Thymus (tissue), 14 donors: ENCODE measurements at places on chromosomes 6 and 20.

DNA sequence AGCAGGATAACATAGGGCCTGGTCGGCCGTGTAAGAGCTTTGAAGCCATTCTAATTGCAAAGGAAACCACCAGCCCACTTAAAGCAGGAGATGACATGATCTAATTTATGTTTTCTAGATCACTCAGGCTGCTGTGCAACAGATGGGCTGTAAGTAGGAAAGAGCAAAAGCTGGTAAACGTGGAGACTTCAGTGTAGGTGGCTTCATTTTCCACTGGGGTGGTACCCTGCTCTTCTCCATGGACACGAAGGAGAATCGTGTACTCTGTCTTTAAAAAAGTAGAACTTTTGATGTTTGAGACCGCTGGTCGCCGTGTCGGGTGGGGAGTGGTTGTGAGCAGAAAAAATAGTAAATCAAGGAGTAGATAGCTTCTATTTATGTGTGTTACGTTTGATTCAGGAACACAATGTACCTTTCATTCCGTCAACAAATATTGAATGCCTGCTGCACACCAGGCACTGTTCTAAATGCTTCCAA lies 6.4 kb downstream of the CASS4 start:
- DNase-seq, result no peak

DNA sequence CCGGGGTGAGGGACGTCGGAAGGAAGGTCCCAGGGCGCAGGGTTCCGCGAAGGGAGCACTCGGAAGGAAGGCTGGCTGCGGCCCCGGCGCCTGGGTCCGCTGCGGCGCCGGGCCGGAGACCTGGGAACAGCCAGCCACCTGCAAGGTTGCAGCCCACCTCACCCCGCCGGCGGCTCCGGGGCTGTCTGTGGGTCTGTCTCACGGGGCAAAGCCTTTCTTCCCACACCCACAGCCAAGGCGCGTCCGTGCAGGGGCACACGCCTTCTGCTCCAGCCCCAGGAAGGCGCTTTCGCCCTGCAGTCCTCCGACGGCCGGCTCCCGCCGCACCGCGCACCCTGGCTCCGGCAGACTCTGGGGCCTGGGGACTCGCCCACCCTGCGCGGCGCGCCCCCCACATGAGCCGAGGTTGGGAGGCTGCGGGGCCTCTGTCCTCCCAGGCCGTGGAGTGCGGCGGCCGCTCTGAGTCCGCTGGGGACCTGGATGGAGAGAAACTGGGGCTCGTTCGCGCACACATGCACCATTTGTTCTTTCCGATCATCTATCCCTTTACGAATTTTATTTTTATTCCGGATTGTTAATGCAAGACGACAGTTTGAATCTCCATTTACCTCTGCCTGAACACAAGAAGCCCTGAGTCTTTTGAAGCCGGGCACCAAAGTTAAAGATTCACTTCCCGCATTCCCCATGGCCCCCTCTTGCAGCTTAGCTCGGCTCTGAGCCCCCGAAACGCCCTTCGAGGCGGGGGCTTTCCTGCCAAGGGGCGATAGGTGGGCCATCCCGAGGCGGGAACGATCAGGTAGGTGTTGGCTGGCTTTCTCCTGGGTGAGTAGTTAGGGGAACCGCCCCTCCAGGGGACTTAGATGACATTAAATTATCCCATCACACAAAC lies 4.5 kb upstream of the FOXC1 start:
- DNase-seq, result no peak

GRCh38 chr6:41344876-41345275 lies 9.5 kb downstream of the NCR2 start:
- DNase-seq, result peak; percentile 81

- no peak for DNase-seq
Observed at GRCh38 chr6:41208439-41209106, 7.6 kb upstream of the TREML2 start.

DNA sequence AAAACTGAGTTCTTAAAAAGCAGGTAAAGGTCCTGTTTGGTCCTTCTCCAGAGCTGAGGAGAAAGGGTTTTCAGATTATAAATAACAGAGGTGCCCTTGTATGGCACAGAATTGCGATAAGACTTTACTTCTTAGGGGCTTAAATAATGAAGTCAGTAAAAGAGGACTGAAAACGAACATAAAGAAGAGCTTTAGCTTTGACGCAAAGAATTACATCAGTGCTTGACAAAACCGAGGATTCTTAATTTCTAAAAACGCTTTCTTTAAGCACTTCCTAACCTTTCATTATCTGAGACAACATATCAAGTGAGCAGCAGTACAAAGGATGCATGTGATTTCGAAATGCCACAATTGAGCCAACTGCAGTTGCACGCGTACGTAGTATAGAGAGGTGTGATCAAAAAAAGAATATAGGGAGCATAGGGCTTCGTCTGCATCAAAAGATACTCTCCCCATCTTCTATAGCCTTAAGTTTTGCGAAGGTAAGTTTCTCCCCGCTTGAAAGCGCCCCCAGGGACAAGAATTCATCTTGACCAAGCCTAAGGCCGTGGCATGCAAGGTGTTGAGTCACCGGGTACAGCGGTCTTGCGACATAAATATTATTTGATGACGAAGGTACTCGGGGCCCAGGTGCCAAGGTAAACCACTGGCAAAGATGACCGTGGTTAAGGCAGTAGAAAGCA lies 778 bp upstream of the LOC128125822 start:
- DNase-seq, result no peak

GRCh38 chr6:47137073-47137472 lies 94.9 kb upstream of the ADGRF1 start:
- DNase-seq, result no peak

GRCh38 chr6:121748850-121749249 lies 313.4 kb downstream of the GJA1 start:
- DNase-seq, result no peak

GRCh38 chr6:63236398-63236817 lies 25.1 kb downstream of the FKBP1C start:
- DNase-seq, result no peak

GRCh38 chr6:160679402-160679769 lies 15.3 kb upstream of the LPA start:
- no peak for DNase-seq

DNA sequence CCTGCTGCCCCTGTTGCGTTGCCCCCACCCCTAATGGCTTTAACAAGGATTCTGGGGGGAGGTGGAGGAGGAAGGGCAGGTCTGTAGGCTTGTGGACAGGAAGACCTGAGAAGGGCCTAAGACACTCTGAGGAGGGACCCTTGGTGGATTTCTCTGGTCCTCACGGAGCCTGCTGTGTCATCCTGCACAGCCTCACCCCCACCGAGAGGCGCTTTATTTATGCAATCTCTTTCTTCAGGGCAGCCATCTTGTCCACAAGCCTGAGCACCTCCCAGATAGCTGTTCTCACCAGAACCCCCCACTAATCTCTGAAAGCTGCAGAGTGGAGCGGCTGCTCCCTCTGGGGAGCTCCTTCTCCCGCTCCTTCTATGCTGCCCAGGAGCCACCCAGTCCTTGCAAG lies 59.3 kb upstream of the MLN start:
- no peak for DNase-seq

GRCh38 chr6:151498327-151498726 lies 4.5 kb downstream of the CCDC170 start:
- DNase-seq, result no peak

GRCh38 chr6:69044534-69044933 lies 409.5 kb downstream of the ADGRB3 start:
- DNase-seq, result no peak

- no peak for DNase-seq
Observed at GRCh38 chr6:104326173-104327001, 533.3 kb downstream of the HACE1 start.

DNA sequence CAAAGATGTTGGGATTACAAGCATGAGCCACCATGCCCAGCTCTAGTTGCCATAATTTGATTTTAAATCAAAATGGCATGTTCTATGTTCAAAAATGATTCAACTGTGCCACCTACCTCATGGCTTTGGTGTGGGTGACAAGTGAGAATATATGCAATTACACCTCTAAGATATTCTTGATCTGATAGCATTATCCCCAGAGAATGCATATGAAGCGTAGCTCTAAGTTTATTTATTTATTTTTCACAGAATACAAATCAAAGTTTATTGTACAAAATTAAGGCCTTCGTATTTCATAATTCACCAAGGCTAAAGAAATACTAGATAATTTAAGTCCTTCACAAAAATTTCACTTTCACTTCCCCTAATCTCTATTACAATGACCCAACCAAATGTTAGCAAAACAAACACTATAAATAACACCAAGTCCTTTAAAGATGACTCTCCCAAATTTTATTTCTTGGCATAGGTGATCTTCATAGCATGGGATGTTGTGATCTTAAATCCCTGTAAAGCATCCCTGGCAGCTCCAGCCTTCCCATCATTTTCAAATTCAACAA lies 205.9 kb upstream of the TAB2 start:
- DNase-seq, result no peak

GRCh38 chr6:46972531-46972930 lies 50.8 kb upstream of the ADGRF5 start:
- no peak for DNase-seq

GRCh38 chr6:139699335-139699734 lies 324.9 kb upstream of the CITED2 start:
- no peak for DNase-seq

- DNase-seq, result no peak
Observed at GRCh38 chr20:63896264-63897105, 1.6 kb downstream of the DNAJC5 start.

- DNase-seq, result no peak
Observed at GRCh38 chr6:105432797-105433196, 29.9 kb upstream of the PREP start.

- DNase-seq, result no peak
Observed at GRCh38 chr20:11178946-11179654, 505.3 kb upstream of the JAG1 start.

GRCh38 chr6:19999319-20000191 lies 162.4 kb downstream of the ID4 start:
- DNase-seq, result no peak

GRCh38 chr6:28953039-28953584 lies 29.3 kb upstream of the TRIM27 start:
- DNase-seq, result no peak

DNA sequence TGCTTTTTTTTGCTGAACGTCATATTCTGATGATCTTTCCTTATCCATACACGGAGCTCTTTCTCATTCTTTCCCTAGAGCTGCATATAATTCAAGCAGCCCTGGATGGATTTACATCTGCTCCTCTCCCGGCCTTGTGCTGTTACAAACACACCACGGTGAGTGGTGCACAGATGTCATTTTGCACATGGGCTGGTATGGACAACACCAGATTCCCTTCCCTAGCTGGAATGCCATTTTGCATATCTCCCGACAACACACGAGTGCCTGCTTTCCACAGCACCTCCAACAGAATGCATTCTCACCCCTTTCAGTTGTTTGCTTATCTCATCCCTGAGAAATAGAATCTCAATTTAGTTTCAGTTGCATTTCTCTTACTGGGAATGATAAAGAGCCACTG lies 69.5 kb upstream of the AFDN start:
- no peak for DNase-seq

DNA sequence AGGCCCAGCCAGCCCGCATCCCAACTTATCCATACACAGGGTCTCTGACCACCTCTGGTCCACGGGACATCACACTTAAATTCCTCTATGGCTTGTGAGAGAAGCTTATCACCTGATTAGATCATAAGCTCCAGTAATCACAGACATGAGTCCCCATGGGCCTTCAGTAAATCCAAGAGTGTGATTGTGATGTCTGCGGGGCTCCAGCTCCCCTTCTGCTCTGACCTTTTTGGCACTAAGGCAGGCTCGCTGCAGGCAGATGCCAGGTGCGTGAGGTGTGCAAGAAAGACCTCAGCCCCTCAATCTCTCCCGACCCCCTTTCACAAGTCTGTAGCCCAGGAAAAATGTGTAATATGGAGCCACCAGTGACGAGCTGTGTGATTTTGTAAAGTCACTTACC lies 127.6 kb upstream of the DUSP22 start:
- no peak for DNase-seq

- no peak for DNase-seq
Observed at GRCh38 chr6:15132854-15133670, 112.8 kb upstream of the JARID2 start.

DNA sequence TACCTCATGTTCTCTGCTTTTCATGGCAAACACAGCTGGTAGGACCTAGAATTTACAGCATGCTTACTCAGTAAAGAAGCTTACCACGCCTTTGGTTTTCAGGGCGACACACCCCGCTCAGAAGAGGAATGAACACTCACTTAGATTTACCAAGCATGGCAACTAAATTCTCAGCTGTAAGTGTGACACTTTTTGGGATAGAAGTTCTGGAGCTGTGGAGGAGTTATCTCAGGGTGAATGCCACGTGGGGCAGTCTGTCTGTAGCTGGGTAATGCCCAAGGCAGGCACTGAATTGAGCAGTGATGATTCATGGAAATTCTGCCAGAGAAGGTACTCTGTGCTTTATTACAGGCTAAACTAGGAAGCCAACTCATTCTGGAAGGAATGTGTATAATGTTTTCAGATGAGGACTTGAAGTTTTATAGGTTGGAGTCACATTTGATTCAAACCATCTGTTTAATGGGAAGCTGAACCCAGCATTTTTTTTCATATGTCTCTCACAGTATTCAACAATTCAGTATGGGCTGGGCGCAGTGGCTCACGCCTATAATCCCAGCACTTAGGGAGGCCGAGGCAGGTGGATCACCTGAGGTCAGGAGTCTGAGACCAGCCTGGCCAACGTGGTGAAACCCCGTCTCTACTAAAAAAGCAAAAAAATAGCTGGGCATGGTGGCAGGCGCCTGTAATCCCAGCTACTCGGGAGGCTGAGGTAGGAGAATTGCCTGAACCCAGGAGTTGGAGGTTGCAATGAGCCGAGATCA lies 3.5 kb upstream of the PRIM2 start:
- DNase-seq, result no peak

GRCh38 chr20:51554538-51555165 lies 12.1 kb upstream of the NFATC2 start:
- DNase-seq, result no peak

GRCh38 chr20:8621001-8621400 lies 447.9 kb upstream of the PLCB4 start:
- no peak for DNase-seq

DNA sequence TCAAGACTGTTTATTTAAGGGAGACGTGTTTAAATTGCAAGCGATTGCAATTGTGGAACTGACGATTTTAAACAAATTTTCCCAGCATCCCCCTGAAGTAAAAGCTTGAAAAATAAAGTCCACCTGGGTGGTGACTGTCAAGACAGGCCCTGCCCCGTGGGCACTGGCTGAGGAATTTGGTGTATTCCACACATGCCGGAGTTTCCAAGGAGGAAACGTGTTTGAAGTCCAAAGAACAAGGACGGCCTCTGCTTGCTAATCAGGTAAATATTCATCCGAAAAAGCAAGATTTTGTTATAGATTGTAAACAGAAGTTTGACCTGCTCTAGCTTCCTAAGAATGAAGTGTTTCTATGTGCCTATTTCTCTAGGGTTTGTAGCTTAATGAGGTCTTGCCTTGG lies 505.1 kb downstream of the QKI start:
- DNase-seq, result no peak
